PC-9 (cell line): ENCODE measurements at places on chromosomes 7 and 10. TPM values are rescaled to one million over a fixed set of nuclear protein-coding genes. Genes with fewer than 3 reads are reported as not detected.

ARPC1A gene
- 274 and 305 TPM in 2 replicates for total RNA-seq

GRCh38 chr7:11970132-11970531 is 138.1 kb upstream of the THSD7A start:
- DNase-seq = no peak

ZNF503 gene
- total RNA-seq = 1.4 and 1.5 TPM in 2 replicates

DNA sequence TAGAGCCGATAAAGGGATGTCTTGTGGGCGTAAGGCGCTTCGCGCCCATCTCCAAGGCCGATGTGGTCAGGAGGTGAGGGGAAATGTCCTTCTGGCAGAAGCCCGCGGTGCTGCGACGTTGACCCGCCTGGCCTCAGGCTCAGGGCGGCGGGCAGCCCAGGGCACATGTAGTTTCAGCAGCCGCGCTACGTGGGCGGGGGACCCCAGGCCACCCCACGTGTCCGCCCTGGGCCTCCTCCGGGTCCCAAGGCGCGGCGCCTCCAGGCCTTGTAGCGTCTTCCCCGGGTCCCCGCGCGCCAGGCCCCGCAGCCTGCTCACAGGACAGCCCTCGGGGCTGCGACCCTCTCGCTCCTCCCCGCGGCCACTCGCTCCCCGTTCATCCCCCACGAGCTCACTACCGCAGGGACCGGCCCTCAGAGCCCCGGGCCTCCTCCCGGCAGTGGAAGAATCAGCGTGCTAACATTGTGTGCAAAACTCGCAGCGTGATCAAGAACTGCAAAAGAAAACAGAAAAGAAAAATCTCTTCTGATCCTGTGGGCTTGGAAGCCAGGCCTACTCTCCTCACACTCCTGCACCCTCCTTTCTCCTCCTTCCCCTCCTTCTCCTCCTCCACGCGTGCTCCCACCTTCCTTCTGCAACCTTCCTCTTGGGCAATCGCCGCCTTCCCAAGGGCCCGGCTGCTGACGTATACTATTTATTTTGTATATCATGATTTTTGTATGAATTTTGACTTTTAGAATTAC is 4.4 kb upstream of the TBX20 start:
- DNase-seq = no peak
